ENCODE measurements at places on chromosomes 1 and 21.

GRCh38 chr1:4483021-4483625 lies 171.3 kb upstream of the AJAP1 start:
- no peaks in the 10 kb centered on the region for H3K27me3 ChIP-seq
- H3K36me3 ChIP-seq = no peaks in the 10 kb centered on the region
- H3K27ac ChIP-seq = no peak overlapping the region
- H3K4me1 ChIP-seq = no peaks in the 10 kb centered on the region
- no peak for DNase-seq
- H3K4me3 ChIP-seq = no peak overlapping the region

- no peak for DNase-seq
- H3K27me3 ChIP-seq = no peaks in the 10 kb centered on the region
- no peak overlapping the region for H3K4me3 ChIP-seq
- no peaks in the 10 kb centered on the region for H3K36me3 ChIP-seq
Observed at GRCh38 chr21:23471877-23472276, 2135.4 kb downstream of the MRPL39 start.

DNA sequence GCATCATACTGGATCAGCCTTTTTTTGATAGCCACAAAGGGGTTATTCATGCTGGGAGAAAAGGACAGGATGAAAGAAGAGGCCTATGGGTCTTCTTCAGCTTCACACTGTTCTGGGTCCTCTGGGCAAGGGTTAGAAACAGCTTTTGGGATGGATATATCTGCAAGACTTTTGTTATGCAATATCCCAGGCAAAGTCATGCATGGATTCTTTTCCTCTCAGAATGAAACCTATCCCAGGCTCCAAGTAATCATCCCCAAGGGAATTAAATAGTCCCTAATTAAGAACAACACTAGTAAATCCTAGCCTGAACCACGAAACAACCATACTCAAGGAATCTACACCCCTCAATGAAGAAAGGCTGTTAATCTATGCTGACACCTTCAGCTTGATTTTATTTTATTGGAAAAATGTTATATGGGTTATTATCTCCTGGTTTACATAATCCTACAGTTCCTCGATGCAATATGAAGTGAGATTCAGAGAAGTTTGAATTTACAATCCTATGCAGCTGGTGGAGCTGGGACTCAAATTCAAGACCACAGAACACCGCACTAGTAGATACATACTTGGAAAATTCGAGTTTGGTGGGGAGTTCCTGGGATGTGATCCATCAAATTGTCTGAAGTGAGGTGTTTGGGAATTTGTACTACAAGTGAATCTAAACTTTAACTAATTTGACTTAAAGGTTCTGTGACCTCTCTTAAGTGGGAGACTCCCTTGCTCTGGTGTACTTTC lies 338.6 kb downstream of the TBX15 start:
- DNase-seq = no peak
- no peaks in the 10 kb centered on the region for H3K27me3 ChIP-seq
- H3K36me3 ChIP-seq = no peaks in the 10 kb centered on the region
- H3K4me1 ChIP-seq = no peaks in the 10 kb centered on the region

DNA sequence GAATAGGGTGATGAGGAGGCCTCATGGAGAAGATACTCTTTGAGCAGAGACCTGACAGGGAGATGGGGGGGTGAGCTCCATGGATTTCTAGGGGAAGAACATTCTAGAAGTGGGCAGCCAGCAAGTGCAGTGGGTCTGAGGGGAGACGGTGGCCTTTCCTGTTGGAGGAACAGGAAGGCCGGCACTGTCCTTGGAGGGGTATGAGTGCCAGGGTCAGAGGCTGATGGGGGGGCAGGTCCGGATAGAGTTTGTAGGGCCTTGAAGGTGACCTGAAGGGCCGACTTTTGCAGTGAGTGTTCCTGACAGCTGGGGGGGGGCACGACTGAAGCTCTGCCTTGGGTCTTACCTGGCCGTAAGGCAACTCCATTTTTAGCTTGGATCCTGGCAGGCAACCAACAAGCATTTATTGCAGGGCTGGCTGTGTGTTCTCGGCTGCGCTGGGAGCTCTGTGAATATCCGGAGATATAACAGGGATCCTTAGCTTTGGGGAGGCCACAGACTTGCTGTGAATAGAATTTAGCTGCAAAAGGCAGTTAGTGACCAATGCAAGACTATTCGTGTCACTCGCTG lies 130.6 kb downstream of the MRPS6 start:
- H3K27me3 ChIP-seq = no peaks in the 10 kb centered on the region
- no peak overlapping the region for H3K4me3 ChIP-seq
- peaks cover 23% of the 10 kb centered on the region for H3K4me1 ChIP-seq
- no peak for DNase-seq
